ENCODE measurements at places on chromosomes 2 and 18.

- peak; percentile 77 for DNase-seq
These were observed 137.5 kb downstream of the TPO start for GRCh38 chr2:1550658-1551316.

- no peak for DNase-seq
These were observed 38.9 kb downstream of the MRPL33 start for GRCh38 chr2:27810455-27810854.

DNA sequence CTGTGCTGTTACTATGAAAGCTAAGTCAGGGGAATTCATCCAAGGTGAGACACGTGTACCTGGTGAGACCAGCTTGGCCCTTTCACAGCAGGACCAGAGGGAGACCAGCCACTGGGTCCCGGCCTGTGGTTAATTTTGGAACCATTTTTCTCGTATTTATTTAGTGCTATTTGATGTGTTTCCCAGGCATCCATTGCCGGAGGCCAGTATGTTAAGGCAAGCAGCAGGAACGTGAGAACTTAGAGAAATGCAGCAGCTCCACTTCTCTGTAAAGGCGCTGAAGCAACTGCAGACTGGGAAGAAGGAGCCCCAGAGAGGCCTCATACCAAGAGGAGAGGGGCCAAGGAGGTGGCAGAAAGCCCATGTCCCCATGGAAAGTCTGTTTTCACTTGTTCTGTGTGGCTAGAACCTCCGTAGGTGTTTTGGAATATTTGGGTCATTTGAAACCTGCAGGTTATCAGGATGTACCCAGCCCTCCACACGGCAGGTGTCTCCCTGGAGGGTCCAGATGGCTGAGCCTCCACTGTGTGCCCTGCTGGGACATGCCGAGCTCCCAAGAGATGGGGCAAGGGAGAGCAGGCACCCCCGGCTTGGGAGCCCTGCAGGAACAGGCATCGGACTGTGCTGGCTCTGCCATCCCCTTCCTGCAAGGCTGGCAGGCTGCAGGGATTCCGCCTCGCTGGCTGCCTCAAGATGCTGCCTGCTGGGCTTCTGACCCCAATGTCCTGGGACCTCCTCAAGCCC lies 256.0 kb upstream of the RAB6C start:
- no peak for DNase-seq

GRCh38 chr2:94994914-94995552 lies 30.5 kb upstream of the MAL start:
- DNase-seq, result no peak

- no peak for DNase-seq
These were observed 10.9 kb downstream of the CPS1 start for GRCh38 chr2:210567279-210567678.

GRCh38 chr2:199459286-199460100 lies 1.8 kb upstream of the SATB2 start:
- peak; percentile 95 for DNase-seq

GRCh38 chr2:45264227-45265225 lies 255.3 kb upstream of the SIX2 start:
- no peak for DNase-seq

GRCh38 chr2:218406949-218407618 lies 7.4 kb downstream of the CTDSP1 start:
- DNase-seq, result peak; percentile 87

- DNase-seq, result peak; percentile 74
These were observed 70.6 kb upstream of the PSMD14 start for GRCh38 chr2:161237392-161238264.
